Stimulated activated CD4-positive, alpha-beta T cell treated with anti-CD3 and anti-CD28 coated beads, Interleukin-1b, Interleukin-23, amount 100 ng/mL, for 1 hour (primary cell): ENCODE measurements at places on chromosomes 5 and 9.

DNA sequence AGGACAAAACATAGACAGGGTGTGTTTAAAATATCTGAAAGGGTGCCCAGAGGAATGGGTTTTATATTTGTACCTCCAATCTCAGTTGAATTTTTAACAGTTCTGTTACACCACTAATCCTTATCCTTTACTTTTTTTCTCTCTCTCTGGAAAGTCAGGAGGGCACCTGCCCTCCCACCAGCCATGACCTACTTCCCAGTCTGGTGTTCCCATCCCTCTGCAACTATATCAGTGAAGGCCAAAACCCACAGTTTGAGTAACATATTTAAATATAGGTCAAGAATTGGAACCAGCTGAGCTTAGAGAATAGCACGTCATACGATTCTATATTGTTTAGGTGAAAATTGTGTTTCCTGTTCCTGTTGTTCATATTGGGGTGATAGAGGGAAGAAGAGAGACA, 229.8 kb downstream of the NTRK2 start:
- no peak for DNase-seq

GRCh38 chr5:152403046-152403445, 2.0 kb downstream of the NMUR2 start:
- no peak for DNase-seq

- no peak for DNase-seq
These were observed 124.6 kb downstream of the ACER2 start for GRCh38 chr9:19533373-19533772.

DNA sequence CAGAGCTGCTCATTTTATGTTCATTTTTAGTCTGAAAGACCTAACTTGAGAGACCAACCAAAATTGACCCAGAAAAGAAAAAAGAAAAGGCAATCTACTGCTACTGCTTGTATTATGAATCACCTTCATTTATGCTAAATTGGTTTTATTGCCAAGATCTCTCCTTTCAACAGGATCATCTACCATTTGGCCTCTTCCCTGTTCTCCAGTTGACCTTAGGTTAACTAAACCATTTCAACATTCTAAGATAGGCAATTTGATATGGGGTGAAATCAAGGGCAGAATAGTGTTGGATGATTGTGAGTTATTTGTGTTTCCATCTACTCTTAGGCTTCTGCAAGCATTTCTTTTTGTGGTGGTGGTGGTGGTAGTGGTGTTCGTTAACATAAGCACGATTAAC, 48.3 kb upstream of the POU4F3 start:
- no peak for DNase-seq

DNA sequence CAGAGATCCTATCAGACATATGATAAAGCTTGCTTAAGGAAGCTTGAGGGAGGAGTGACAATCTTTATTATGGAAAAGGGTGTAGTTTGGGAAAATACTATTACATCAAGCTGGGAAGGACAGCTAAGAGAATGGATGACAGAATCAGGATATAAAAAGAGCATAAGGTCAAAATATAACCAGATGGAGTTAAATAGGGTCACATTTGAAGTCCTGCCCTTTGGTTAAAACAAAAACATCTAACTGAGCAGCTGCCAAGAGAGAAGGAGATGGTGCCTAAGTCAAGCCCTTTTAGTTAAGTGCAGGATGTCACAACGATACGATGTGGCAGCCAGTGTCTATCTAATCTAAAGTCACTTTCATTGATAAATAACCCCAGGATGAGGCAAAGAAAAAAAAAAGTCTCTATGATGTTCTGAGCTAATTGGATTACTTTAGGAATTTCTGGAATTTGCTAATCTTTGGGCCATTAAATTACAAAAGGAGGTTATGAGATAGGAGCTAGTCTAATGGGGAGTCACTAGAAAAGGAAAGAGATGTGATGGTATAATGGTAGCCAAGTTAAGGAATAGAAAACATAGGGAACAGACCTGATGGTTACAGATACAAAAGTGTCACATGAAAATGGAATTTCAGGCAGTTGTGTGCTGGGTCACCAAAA, 365.2 kb downstream of the PDE4D start:
- DNase-seq, result no peak

DNA sequence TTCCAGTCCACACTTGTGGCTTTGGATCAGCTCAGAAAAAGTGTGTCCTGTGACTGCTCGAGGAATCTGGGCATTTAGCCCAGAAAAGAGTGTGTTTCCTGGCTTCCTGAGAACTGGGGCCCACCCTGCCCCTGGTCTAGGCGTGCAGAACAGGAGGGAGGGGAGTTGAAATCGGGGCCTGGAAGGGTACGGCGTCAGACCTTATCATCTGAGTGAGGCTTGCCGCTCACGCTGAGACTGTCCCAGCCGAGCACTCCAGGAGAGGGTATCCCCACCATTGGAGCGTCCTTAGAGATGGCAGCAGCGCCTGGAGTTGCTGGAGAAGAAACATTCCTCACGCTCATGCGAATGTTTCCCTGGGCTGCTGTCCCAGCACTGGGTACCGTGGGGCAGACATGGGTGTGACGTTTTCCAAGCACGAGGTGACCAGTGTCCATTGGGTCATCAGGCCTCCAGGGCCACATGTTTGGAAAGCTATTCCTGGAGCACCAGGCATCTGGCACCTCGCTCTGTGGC, 22.5 kb downstream of the NEK6 start:
- no peak for DNase-seq

DNA sequence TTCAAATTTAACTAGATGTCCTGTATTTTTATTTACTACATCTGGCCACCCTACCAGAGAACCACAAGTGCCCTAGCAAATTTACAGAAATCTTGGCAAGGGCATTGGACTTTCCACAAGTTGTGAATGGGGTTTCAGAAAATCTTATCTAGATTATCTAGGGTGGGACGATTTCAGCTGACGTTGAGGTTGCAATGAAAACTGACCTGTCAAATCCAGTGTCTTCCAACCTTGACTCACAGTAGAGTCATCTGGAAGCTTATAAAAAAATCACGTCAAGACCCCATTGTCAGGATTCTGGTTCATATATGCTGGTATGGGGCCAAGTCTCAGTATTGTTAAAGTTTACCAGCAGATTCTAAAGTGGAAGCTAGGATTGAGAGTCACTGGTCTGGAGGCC, 109.6 kb upstream of the ACTBL2 start:
- DNase-seq, result no peak

DNA sequence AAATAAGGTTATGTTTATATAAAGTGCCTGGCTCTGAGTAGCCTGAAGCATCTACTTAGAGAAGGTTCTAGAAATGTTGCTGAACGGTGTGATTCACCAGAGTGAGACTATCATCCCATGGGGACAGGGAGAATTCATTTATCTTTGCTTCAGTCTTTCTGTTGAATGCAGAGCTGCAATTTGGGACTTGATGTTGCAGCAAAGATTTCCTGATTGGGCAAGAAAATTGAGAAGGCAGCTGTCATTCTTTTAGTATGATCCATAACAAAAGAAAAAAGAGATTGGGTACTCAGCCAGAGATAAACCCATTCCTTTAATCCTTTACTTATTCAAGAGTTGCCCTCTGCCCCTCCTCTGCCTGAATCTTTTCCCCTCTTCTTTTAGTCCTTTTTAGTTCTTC, 456.3 kb upstream of the WWC1 start:
- DNase-seq, result no peak

- no peak for DNase-seq
These were observed 6.8 kb downstream of the SLC36A1 start for GRCh38 chr5:151454166-151454565.

GRCh38 chr5:79236362-79236969, 535 bp downstream of the JMY start:
- no peak for DNase-seq
